ENCODE measurements at places on chromosomes 2 and 18. TPM values are rescaled to one million over a fixed set of nuclear protein-coding genes. Genes with fewer than 3 reads are reported as not detected.

The DTNA gene
- 9.0 TPM for polyA plus RNA-seq

The GULP1 gene
- polyA plus RNA-seq: 24.7 TPM

The MARCO gene
- not detected for polyA plus RNA-seq

The RIT2 gene
- polyA plus RNA-seq: not detected

The IL18R1 gene
- 2.9 TPM for polyA plus RNA-seq

The CYTIP gene
- not detected for polyA plus RNA-seq
